Esophagus muscularis mucosa (tissue), 4 donors: ENCODE measurements at places on chromosomes 1 and 21. TPM values are rescaled to one million over a fixed set of nuclear protein-coding genes. Genes with fewer than 3 reads are reported as not detected.

- no peak for DNase-seq
Observed at GRCh38 chr21:43603641-43604504, 55.4 kb downstream of the HSF2BP start.

DNA sequence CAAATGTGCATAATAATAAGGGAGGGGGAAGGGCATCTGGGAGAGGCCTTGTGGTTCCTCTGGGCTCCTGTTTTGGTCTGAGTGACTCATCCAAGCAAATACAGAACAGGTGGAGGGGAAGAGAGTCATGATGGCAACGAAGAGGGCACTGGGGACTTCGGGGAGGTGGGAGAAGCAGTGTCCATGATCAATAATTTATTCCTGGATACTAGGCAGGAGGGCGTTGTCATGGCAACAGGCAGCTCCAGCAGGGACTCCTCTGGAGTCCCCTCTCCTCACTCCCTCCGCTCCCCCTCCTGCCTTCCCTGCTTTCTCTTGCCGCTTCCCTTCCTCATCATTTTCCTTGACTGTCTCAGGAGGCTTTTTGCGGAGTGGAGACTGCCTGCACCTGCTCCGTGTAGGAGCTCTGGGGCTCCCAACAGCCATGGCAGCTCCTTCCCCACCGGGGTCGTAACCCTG lies 12.3 kb upstream of the NFASC start:
- DNase-seq = no peak

DNA sequence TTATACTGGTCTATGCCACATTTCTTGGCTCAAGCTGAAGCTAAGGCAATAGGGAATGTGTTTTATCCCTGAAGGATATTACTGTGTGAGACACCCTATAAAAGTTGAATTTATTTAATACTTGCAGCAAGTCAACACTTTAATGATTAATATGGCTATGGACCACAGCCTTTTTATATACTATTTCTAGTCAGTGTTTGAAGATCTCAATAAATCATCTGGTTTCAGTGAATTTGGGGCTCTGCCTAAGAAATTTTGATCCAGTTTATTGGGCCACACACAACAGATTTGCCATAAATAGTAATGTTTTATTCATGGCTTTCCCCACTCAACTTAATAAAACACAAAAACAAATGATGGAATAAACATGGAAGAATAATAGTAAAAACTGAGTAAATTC lies 698.3 kb downstream of the ADGRL2 start:
- no peak for DNase-seq

GRCh38 chr1:52306227-52307006 lies 59.6 kb downstream of the CC2D1B start:
- no peak for DNase-seq

GRCh38 chr1:32709075-32709474 lies 6.5 kb upstream of the SYNC start:
- no peak for DNase-seq

GRCh38 chr1:113903501-113904292 lies 902 bp downstream of the AP4B1 start:
- no peak for DNase-seq

GRCh38 chr1:68051475-68051874 lies 1.0 kb upstream of the DIRAS3 start:
- DNase-seq = no peak

DNA sequence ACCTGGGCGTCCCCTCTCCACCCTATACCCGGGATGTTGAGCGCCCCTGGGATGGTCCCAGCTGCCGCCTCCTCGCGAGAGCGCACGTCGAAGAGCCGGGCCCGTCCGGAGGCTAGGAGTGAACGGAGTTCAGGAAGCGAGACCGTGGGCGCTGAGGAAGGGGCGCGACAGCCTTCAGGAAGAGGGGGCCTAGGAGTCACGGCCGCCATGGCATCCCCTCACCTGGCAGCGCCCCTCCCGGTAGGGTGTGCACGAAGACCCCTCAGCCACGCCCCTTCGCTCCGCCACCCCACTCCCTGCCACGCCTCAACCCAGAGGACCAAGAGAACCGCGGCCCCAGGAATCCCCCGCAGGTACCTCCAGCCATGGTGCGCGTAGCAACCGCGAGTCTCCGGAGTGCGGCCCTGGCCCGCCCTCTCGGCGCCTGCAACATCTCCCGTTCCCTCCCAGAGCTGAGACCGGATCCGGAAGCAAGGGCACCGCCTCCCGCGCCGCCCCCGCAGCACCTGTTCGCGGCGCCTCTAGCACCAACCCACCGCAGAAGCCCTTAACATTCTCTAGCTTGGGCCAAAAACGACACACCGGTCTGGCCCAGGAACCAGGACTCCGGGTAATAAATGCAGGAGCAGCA lies at the start of gene TSTD1:
TSS of gene TSTD1 (minus strand) at position 442 of the 631 bp plus-strand sequence. CDS start at position 367, 75 bp downstream.
- no peak for DNase-seq

DNA sequence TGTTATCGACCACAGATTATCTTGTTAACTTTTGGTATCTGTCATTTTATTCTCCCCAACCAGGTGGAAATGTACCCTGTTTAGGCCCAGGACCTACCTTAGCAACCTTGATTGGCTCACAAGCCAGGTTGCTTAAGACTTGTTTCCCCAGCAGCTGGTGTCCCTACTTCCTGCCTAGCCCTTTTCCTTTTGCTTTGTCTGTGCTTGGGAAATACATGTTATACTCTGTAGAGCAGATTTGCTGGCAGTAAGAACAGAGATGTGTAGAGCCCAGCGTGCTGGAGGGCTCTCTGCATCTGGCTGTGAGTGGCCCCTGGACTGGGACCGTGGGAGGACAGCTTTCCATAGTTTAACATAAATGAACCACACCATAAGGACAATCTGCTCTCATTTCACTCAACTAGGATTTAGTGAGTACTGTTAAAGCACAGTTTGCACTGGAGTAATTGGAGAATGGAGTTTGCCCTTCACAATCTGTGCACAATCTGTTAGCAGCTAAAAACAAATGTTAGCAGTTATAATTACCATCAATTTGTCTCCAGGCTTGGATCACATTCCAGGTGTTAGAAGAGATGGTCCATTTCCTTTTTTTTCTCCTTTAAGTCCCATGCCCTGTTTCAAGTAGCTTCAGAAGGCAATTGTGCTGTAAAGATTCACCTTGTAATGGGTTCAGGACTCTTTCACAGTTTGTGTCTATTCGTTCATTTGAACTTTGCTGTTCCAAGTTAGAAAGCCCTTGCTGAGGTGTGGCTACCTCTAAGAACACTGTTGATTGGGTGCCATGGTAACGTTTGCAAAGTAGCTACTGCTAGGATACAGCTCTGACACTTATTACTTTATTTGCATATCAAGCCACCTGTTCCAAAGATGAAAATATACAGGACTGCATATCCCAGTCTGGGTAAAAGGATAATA lies at the start of gene APOBEC4:
TSS of gene APOBEC4 (minus strand) at position 770 of the 915 bp plus-strand sequence. CDS start 4,535 bp downstream, outside the sequence.
- DNase-seq = no peak

DNA sequence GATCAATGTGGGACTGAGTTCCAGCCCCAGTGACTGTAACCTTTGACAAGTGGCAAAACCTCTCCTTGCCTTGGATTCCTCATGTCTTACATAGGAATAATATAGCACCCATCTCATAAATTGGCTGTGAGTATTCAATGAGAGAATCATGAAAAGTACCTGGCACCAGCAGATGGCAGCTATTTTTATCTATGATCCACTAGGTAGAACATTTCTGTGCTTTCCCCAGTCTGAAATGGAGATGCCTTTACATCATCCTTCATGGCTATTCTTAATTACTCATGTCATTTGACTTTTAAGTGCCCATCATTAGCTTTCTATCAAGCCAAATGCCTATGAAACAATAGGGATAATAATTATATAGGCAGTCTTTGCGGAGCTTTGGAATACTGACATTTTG lies 130.1 kb downstream of the TGFB2 start:
- DNase-seq = no peak

GRCh38 chr1:39640861-39641260 lies 1.4 kb upstream of the HEYL start:
- no peak for DNase-seq

DNA sequence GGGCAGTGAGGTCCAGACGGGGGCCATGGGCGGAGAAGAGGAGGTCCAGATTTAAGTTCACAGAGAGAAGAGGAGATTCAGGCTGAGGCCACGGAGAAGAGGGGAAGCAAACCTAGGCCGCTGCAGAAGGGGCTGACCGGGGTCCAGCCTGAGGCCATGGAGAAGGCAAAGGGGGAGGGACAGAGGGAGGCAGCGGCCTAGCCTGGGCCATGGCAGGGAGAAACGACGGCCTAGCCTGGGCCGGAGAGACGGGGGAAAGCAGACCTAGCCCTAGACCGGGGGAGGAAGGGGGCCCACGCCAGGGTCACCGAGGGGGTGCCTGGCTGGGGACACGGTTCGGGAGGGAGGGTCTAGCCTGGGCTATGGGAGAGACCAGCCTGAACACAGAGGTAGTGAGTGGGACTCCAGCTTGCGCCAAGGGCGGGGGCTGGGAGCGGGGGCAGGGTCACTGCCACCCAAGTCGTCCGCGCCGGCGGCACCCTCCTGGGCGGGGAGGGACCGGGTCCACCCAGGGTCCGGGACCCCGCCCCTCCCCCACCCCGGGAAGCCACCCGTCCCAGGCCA lies 459 bp downstream of the CAPZB start:
- no peak for DNase-seq

AMY2A gene
- 1.7 TPM for total RNA-seq

LCE2C gene
- not detected for total RNA-seq

TEKT2 gene
- total RNA-seq = not detected

SOD1 gene
- total RNA-seq = 250 TPM

THEM4 gene
- total RNA-seq = 14.1 TPM

PDE9A gene
- 34.5 TPM for total RNA-seq

S100A8 gene
- total RNA-seq = 9.9 TPM

FMO4 gene
- total RNA-seq = 1.7 TPM
